Right lobe of liver (tissue), 6 donors: ENCODE measurements at places on chromosomes 6 and 20.

- DNase-seq, result no peak
These were observed 3.0 kb upstream of the CDH26 start for GRCh38 chr20:59955131-59955796.

- DNase-seq, result no peak
These were observed 68.4 kb upstream of the FABP7 start for GRCh38 chr6:122710908-122711635.

DNA sequence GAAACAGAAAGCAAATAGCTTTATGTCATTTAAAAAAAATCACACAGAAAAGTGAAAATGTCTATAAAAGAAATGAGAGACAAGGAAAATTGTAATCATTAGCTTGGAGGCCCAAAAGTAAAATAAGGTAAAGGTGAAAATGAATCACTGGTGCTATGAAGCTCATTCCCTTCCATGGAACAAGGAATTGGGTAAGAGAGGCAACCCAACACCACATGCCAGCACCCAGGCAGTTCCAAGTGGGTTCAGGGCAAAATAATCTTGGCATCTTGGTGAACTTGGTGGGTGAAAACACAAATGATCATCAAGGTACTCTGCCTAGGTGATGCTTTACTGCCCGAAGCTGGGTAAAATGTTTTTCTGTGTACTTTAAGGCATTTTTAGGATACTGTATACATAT is 16.7 kb downstream of the CST4 start:
- no peak for DNase-seq

DNA sequence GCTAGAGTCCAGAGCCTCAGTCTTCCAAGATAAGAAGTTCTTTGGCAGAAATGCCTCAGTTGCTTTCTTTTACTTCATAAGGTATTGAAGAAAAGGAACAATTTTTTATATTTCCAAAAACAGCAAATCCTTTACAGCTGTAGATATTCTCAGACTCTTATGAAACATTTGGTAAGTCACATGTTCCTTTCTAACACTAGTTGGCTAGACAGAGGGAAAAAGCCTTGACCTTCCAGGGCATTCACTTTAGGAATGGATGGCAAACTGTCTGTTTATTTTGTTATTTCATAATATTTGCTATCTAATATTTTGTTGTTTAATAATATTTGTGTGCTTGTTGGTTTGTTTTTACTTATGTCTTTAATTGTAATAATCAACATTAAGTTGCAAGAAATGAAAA is 140.8 kb downstream of the PTPRK start:
- DNase-seq, result no peak

GRCh38 chr20:40606237-40606636 is 82.8 kb downstream of the MAFB start:
- no peak for DNase-seq

DNA sequence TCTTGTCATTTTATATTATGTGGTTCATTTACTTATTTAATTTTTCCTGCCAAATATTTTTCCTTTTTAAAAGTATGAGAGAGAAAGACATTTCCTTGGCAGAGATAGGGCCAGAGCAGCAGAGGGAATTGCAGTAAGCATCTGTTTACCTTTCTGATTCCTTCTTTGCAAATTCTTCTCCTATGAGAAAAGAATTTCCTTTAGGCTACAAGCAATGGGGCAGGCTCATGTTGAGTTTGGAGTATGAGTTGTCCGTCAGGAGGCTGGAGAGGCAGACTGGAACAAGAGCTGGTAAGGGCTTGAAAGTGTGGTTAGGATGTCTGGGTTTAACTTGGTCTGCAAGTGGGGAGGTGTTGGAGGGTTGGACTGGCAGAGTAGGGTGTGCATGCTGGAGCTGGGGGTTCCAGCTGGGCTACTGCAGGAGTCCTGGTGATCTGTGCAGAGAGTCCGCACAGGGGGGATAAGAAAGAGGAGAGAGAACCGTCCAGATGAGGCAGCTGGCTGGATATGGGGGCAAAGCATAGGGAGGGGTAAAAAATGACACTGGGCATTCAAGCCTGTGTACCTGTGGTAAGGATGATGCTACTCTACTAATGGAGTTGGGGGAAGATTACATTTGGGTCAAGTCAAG is 19.7 kb downstream of the TIAM2 start:
- DNase-seq, result no peak

- DNase-seq, result no peak
These were observed 20.4 kb downstream of the THEMIS start for GRCh38 chr6:127880429-127880828.

GRCh38 chr6:95352064-95352795 is 225.1 kb upstream of the MANEA start:
- DNase-seq, result no peak
